Activated CD8-positive, alpha-beta memory T cell treated with anti-CD3 and anti-CD28 coated beads for 4 hours (primary cell): ENCODE measurements at places on chromosomes 4 and X.

DNA sequence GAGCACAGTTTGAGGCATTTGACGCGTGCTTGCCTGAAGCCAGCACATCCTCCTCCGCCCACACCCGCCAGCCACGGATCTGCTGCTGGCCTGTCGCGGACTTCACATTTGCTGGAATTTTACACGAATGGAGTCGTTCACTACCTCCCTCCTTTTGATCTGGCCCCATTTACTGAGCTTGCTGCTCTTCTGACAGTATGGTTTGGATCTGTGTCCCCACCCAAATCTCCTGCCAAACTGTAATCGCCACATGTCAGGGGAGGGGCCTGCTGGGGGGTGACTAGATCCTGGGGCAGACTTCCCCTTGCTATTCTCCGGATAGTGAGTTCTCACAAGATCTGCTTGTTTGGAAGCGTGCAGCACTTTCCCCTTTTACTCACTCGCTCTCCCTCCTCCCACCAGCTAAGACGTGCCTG is 19.9 kb upstream of the CPLX1 start:
- DNase-seq = no peak

DNA sequence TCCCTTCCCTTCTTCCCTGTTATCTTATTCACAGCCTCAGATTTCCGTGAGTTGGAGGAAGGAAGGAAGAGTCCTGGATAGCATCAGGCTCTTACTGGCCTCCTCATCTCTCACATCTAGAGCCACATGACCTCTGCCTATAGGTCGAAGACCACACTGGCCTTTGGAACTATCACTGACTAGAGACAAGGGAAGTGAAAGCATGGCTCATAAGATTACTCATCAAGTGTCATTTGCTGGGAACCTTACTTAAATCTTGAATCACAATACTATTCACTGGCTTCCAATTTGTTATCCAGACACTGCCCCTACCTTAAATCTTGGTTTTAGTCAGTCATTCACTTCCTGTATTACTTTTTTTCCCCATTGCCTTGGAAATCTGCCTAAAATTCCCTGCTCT is 61.6 kb upstream of the MTMR8 start:
- no peak for DNase-seq

DNA sequence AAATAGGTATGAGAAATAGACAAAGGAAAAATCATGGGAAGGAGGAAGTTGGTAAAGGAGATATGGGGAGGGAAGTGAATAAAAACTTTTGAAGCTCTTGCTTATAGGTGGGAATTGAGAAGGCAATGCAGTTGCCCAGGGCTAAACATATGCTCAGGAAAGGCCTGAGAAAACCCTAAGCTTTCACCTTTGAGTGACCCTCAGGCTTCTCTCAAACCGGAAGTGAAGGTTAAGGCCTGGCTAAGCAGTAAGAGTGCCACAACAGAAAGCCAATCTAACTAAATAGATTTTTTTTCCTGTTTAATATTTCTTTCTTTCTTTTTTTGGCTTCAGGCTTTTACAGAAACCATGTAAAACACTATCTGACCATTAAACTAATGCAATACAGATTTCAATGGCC is 69.5 kb upstream of the GABRA3 start:
- no peak for DNase-seq

DNA sequence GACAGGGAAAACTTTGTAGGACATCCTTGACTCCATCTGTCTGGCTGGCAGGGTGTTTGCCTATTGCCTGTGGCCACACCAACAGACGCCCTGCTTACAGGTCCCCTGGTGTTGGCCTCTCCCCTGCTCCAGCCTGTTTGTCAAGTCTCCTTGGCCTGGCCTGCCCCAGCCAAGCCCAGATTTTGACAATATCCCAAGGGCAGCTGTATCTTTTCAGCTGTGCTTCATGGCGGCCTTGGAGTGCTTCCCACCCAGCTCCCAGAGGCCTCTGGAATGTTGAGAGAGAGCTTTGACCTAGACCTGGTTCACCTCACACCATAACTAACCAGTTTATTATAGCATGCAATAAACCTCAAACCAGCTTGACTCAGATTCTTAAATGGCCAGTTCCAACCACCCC is 204.0 kb upstream of the NHS start:
- no peak for DNase-seq

DNA sequence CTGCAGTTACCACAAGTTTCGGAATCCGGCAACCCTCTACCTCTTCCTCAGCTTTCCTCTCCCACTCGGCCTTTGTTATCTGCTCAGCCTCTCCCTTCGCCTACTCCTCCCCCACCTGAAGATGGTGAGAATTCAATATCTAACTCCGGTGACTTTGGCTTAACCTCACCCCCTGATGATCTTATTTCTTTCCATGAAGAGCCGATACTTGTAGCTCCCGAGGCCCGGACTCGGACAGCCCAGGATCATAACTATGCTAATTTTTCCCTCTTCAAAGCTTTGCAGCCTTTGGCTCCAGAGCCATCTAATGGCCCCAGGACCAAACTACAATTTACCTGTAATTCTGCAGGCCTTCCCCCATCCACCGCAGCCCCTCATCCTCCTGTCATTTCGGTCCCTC is 32.0 kb upstream of the MGST2 start:
- DNase-seq = no peak

DNA sequence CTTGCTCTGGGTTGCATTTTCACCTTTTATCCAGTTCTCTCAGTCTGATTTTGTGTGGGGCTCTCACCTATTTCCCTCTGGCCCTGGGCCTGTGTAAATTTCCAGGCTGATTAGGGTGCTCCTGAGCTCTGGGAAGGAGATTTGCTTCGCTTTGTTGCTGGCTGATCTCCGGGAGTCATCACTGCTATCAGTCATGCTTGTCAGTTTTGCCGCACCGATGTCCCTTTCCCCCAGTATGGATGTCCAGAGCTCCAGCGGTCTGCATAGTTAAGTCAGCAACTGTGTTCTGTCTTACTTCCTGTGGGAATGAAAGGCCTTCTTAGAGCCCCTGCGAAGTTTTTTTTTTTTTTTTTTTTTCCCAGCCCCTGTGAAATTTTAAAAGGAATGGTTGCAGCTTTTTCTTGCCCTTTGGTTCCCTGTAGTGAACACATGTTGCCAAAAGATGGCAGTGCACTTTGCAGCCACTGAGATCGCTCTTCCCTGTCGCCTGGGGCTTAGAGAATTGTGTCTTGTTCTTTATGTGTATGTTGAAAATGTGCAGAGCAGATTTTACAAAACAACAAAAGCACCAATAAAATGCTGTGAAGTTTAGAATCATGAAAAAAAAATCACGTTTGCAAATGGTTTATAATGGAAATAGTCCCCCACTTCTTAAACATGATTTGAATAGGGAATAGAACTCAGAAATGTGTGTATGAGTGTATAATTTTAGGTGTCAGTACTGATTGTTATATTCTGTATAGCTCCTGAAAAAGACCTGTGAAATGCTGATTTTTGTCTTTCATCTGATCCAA is 109.1 kb upstream of the SLC4A4 start:
- no peak for DNase-seq

- DNase-seq = no peak
Measured at GRCh38 chr4:183349673-183350072, 27.4 kb upstream of the CLDN24 start.

- no peak for DNase-seq
Measured at GRCh38 chrX:133232331-133232730, 14.2 kb upstream of the TFDP3 start.

DNA sequence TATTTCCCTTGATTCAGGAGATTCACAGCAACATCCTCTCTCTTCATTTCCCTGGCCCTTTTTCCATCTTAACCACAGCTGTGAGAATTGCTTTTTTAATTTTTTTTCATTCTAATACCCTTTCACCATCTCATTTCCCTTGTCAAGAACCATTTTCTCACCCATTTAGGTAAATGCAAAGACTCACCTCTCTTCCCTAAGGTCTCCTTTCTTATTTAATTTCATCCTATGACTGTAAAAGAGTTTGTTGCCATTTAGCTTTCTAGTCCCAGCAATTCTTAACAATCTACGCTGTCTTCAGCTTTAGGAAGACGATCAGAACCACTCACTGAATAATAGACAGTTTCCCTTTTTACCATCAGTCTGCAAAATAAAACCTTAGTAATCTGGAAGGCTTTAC is 241.1 kb upstream of the ETNPPL start:
- no peak for DNase-seq

DNA sequence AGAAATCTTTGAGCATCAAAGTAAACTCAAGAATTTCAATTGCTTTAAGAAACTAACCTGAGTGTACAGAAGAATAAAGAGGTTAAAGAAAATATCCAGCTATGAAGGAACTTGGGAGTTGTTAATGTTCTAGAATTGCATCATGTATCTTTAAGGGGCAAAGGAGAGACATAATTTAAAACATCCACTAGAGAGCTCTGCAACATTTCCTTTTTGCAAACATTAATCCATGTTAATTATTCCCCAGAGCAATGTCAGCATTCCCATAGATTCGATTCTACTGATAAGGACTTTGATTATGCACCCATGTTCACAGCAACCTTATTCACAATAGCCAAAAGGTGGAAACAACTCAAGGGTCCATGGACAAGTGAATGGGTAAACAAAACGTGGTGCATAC is 80.2 kb upstream of the SORBS2 start:
- DNase-seq = no peak

DNA sequence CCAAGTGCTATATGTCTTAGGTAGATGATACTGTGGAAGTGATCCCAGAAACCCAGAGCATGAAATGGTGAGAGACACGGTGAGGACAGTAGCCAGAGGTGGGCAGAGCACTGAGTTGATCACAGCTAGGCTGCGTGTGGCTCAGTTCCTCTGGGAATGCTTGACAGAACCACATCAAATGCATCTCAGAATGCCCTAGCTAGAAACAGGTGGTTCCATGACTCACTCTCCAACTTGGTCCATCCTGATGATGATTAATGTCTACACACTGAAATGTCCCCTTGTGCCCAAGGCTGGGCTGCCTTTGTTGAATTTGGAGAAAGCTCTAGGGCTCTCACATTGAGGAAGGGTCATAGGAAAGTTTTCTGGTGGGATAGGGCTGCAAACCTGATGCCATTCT is 113.6 kb downstream of the ZNF518B start:
- DNase-seq = no peak

DNA sequence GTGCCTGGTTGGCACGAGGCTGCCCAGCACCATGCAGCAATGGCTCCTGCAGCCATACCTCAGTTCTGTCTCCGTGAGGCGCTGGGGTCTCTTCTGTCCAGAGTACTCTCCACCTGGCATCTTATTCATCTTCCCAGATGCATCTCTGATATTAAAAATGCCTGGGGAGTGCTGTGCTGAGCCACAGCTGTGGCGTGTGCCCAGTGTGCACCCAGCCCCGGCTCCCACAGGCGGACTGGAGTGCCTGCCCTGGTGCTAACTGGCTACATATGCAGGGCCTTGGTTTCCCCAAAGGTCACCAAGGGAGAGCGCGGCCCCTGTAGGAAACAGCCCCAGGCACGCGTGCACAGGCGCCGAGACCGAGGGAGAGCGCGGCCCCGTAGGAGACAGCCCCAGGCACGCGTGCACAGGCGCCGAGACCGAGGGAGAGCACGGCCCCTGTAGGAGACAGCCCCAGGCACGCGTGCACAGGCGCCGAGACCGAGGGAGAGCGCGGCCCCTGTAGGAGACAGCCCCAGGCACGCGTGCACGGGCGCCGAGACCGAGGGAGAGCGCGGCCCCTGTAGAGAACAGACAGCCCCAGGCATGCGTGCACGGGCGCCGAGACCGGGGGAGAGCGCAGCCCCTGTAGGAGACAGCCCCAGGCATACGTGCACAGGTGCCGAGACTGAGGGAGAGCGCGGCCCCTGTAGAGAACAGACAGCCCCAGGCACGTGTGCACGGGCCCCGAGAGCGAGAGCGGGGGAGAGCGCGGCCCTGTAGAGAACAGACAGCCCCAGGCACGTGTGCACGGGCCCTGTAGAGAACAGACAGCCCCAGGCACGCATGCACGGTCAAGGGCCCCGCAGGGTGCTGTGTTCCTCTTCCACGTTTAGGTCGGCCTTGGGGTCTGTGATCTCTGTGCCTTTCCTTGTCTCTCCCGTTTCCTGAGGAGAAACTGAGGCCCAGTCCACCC is 14.5 kb downstream of the TMEM175 start:
- DNase-seq = no peak

DNA sequence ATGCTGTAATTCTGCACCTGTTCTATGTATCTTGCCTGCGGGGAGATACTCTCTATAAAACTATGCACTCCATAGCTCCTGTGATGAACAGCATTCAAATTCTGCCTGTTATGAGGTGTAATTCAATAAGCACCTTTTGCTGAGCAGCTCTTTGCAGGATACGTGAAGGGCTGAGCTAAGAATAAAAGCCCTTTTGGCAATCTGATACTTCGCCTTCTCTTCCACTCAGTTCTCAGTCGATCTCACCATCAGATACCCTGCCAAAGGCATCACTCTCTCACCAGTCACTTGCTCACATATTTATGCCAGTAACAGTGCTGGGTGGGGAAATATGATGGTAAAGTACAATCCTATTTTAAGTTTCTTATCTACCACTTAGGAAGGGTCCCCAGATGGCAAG is 67.2 kb downstream of the RPS3A start:
- no peak for DNase-seq

DNA sequence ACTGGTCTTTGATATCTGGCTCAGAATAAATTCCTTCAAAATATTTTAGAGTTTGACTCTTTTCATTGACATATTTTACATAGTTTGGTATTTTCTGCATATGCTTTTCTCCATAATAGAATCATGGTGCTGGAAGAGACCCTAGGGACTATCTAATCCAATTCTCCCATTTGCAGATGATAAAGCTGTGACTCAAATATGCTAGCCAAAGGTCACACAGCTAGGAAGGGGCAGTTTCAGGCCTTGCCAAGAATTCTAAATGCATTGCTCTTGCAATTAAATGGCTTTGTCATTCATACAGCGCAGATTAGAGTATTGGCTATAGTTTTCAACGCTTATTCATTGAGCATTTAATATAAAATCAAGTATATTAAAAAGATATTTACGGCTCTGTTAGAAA is 374.1 kb upstream of the RASGEF1B start:
- DNase-seq = no peak

- no peak for DNase-seq
Measured at GRCh38 chr4:13985837-13986236, 358.3 kb upstream of the BOD1L1 start.

- DNase-seq = no peak
Measured at GRCh38 chr4:53535567-53535966, 55.7 kb downstream of the LNX1 start.

DNA sequence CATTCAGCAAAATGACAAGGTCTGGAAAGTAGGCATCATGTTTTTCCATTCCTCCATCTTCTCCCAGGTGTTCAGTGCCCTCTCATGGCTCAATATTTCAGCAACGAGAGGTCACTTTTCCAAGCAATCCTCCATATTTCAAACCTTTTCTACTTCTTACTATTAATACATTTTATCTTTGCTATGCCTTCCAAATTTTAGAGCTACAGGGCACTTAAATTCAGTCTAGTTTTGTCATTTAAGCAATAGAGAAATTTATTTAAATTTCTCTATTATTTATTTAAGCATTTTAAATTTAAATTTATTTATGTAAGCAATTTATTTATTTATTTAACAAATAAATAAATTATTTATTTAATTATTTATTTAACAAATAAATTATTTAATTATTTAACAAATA is 305.1 kb upstream of the ANXA10 start:
- no peak for DNase-seq

GRCh38 chrX:11530621-11531020 is 135.1 kb downstream of the ARHGAP6 start:
- no peak for DNase-seq

GRCh38 chr4:124095621-124096020 is 616.9 kb downstream of the ANKRD50 start:
- DNase-seq = no peak
